ENCODE measurements at places on chromosomes 6 and 20.
A peak's percentile ranks its signal among the peaks of the same experiment; 100 is the strongest.

- no peak for DNase-seq
These were observed 53.0 kb downstream of the MYH7B start for GRCh38 chr20:35008411-35009342.

DNA sequence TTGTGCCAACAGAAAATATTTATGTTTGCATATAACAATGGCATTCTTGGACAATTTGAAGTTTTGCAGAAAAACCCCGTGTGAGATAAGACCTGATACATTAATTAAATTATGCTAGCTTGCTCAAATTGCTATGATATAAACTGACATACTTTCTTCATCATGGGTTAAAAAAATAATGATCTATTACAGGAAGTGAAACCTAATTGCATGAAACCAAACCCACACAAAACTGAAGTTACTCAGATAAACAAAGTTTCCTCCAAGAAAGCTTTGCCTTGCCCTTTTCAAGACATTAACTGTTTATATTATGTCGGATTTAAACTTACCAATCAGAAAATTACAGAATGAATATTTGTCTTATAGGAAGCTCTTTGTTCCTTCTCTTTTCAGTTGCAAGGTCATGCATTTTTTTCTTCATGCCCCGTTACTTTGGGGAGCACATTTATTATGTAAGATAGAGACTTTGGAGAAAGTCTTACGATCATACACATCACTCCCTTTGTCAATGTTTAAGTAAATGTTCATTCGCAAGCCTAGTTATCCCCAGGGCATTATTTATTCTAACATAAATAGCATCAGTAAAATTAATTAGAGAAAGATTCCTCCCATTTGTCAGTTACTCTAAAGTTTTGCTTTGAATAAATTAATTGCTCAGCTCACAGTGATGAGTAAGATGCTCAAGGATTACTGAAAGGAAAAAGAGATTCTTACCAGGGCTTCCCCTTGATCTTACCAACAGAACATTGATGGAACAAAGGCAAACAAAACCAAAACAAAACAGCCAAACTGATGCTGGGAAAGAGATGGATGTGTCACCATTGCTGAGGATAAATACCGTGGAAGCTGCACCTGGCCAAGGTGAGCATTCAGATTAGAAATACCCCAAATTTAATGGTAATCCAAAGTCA lies 14.8 kb upstream of the TMEM244 start:
- DNase-seq, result no peak

DNA sequence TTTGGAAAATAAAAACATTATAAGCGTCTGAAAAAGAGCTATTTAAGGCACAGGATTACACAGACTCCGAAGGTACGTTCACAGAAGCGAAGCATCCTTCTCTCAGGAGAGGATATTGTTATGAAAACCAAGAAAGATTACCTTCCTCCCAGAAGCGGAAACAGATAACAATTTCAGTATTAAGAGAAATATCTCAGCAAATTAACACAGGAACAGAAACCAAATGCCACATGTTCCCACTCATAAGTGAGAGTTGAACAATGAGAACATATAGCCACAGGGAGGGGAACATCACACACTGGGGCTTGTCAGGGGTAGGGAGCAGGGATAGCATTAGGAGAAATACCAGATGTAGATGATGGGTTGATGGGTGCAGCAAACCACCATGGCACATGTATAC lies 109.7 kb downstream of the CDK19 start:
- DNase-seq, result no peak

GRCh38 chr20:54219751-54220426 lies 12.0 kb downstream of the PFDN4 start:
- DNase-seq, result peak; percentile 57

DNA sequence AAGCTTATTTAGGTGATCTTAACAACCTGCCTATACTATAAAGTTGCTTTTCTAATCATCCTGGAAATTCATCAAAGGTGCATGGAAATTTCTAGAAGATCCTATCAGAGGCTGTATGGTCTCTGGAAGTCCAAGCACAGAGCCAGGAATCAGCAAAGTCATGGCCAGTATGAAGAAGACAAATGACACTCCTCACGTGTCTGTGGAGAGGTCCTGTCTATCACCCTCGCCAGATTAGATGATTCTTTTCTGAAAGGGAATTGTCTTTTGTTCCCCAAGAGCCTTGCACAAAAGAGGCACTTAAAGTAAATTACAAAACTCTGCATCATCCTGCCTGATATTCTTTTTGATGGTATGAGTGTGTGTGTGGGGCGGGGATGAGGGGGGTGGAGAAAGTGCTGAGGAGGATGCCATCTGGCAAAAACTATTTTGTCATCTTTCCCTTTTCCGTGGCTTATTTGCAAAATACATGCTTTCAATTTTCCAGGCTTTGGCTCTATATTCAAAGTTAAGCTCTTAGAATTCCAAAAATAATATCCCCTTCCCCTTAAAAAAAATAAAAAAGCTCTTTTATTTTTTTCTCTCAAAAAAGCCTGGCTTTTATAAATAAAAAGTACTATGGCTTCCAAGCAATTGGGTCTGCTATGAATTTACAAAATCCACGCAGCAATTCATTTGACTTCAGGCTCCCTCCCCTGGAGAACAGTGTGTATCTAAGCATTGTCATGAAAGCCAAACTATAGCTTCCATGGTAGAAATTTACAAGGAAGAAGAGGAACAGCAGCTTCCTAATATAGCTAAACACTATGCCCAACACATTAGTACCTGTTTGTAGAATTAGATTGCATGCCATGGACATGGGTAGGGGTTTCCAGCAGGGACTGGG lies 185.2 kb upstream of the ARG1 start:
- DNase-seq, result no peak

DNA sequence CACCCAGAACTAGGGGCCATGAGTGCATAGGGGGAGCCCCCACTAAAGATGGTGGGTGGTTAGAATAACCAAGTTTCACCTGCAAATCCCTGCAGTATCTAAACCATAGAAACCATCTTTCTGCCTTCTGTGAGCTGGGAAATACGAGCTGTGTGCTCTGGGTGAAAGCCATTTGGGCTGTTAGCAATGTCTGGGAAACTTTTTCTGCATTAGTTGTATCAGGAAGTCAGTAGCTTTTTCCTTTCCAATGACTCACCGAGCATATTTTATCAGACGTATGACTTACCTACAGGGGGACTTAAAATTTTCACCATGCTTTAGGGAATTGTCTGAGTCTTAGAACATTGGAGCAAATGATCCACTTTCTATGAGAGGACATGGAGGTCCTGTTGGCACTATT lies 584.0 kb downstream of the QKI start:
- DNase-seq, result peak; percentile 27

DNA sequence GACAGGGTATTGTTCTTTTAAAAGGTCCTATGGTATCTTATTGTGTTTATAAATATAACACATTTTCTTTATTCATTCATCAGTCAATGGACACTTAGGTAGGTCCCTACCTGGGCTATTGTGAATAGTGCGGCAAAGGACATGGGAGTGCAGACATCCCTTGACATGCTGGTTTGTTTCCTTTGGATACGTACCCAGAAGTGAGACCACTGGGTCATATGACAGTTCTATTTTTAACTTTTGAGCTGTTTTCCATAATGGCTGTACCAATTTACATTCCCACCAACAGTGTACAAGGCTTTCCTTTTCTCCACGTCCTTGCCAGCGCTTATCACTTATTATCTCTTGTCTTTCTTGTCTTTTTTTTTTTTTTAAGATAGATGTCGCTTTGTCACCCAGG lies 627.5 kb downstream of the PRKN start:
- DNase-seq, result no peak

- no peak for DNase-seq
These were observed 18.1 kb downstream of the NPEPL1 start for GRCh38 chr20:58710481-58711265.

GRCh38 chr6:99609905-99610489 lies 3.4 kb downstream of the PRDM13 start:
- no peak for DNase-seq

GRCh38 chr6:168032005-168032760 lies 34.7 kb downstream of the KIF25 start:
- DNase-seq, result peak; percentile 81

DNA sequence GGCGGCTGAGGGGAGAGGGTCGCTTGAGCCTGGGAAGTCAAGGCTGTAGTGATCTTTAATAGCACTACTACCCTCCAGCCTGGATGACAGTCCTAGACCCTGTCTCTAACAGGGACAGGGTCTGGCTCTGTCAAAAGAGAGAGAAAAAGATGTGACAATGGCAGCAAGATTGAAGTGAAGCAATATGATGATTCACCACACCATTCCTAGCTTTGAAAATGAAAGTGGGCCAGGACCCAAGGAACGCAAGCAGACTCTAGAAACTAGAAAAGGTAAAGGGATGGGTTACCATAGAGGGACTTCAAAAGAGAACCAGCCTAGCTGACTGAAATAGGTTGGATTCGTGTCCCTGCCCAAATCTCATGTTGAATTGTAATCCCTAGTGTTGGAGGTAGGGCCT lies 426.9 kb downstream of the HTR1B start:
- DNase-seq, result no peak

DNA sequence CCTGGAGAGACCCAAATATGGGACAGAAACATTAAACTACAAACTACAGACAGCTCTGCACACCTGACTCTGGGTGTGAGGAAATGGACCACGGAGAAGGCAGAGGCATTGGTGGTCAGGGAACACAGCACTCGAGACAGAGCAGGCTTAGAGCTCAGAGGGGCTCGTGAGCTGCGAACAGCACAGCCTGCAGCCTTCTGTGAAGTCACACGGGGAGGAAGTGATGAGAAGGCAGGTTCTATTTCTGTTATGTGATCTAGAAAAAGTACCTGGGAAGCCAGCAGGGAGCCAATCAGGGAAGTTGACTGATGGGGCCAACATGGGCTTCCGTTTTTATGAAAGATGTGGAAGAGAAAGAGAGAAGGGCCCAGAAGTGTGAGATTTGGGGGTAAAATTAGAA lies 88.9 kb upstream of the SNAP25 start:
- DNase-seq, result no peak

GRCh38 chr20:62745952-62746288 lies 37.3 kb downstream of the NTSR1 start:
- no peak for DNase-seq

DNA sequence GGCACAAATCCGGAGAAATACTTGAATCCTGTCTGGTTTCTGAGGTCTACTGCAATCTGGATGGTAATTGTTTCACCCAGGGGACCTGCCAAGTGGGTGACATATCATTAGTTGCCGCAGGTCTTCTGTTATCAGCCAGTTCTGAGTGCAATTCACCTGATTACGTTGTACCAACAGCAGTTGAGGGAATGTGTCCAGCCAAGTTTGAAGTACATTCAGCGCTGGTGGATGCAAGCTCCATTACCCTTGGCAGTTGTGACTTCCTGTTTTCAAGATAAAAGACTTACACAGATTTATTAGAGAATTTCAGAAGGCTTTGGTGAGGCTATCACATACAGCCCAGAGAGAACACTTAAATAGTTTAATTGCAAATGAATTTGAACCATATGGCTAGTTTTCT lies 42.8 kb downstream of the FNDC1 start:
- no peak for DNase-seq

- DNase-seq, result no peak
These were observed 20.3 kb upstream of the SMOC2 start for GRCh38 chr6:168420706-168421105.

- DNase-seq, result peak; percentile 79
These were observed 609.8 kb downstream of the RFPL4B start for GRCh38 chr6:112956696-112957535.

- DNase-seq, result no peak
These were observed 55.7 kb downstream of the GNAS start for GRCh38 chr20:58908221-58908620.

- peak; percentile 15 for DNase-seq
These were observed 510.3 kb downstream of the KIF16B start for GRCh38 chr20:16062661-16063581.

GRCh38 chr6:153956808-153957207 lies 82.2 kb upstream of the OPRM1 start:
- peak; percentile 52 for DNase-seq

- DNase-seq, result peak; percentile 86
These were observed 121.0 kb downstream of the BCAS1 start for GRCh38 chr20:53949319-53949839.

- DNase-seq, result no peak
These were observed 38.1 kb downstream of the CRYBG1 start for GRCh38 chr6:106398621-106399020.

DNA sequence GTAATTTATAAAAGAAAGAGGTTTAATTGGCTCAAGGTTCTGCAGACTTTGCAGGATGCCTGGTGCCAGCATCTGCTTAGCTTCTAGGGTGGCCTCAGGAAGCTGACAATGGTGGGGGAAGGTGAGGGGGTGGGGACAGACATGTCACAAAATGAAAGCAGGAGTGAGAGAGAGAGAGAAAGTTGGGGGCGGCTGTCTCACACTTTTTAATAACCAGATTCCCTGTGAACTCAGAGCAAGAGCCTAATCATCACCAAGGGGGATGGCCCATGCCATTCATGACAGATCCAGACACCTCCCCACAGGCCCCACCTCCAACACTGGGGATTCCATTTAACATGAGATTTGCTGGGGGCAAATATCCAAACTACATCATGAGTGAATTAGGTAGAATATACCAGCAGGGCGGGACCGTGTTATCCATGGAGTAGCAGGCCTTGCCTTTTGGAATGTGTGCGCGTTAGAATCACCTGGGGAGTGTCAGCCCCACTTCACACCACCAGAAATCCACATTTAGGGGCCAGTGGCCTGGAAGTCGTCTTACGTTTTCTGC lies 258.8 kb downstream of the CDH4 start:
- no peak for DNase-seq

DNA sequence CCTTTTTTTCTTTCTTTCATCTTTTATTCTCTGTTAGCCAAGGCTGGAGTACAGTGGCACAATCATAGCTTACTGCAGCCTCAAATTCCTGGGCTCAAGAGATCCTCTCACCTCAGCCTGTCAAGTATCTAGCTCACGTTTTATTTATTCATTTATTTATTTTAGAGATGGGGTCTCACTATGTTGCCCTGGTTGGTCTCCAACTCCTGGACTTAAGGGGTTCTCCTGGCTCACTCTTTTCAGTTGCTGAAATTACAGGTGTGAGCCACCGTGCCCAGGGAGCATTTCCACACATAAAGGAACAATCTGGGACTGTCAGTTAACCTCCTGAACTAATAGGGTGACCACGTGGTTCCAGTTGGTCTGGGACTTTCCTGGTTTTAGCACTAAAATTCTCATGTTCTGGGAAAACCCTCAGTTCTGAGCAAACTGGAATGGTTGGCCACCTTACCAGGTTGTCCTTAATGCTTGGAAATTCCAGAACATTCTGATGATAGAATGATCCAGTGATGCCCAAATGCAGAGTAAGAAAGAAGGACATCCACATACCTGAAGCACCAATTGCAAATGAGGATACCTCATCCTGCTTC lies 105.5 kb upstream of the ZNF217 start:
- DNase-seq, result peak; percentile 54

DNA sequence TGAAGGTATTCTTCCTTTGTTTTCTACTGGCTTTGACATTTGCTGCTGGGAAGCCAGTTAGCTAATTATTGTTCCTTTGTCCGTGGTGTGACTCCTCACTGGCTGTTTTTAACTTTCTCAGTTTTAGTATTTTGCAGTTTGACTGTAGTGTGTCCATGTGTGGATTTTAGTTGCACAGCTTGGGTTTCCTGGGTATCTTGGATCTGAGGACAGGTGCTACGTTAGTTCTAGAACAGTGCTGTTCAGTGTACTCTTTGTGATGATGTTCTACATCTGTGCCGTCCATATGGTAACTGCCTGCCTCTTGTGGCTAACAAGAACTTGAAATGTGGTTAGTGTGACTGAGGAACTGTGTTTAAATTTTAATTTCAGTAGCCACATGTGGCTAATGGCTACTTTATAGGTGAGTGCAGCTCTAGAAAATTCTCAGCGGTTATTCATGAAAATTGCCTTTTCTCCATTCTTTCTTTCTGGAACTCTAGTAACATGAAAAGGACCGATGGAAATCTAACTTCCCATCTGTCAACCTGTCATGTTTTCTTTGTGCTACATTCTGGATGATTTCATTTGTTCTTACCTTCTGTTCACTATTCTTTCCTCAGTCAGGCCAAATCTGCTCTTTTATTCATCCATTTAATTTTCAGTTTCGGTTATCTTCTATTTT lies 7.4 kb downstream of the SNX9 start:
- no peak for DNase-seq
